NCI-H524 treated with DMSO at 0.1 percent for 48 hours (cell line): ENCODE measurements at places on chromosomes 2 and 18.

DNA sequence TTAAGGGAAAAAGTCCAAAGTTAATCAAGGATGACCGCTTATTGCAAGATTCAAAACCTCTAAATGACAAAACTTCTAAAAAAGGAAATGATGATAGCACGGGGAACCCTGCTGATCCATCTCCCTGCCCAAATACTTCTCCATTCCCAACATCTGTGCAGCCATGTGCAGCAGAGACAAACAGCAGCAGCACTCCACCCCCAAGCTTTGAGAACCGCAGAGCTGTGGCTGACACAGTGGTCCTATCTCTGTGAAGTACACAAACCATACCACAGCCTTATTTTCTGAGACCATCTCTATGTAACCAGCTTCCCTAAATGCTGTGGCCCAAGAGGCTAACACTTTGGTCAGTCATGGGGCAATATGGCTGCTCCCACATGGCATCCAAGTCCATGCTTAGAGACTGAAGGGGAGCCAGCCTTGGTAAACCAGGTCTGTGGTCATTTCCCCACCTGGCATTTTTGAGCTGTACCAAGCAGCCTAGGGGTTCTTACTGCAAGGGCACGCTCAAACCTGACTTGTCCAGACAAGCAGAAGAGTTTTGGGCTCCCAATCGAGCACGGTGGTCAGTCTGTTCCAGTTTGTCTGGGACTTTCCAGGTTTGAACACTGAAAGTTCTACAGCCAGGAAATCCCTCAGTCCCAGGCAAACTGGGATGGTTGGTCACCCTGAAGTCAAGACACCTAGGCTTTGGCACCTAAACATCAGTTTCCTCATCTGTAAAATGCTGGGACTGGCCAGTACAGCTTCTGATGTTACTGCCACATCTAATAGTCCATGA is 17.1 kb upstream of the NFE2L2 start:
- DNase-seq, result no peak

- no peak for DNase-seq
These were observed 1.0 kb downstream of the CHST10 start for GRCh38 chr2:100416397-100416934.

DNA sequence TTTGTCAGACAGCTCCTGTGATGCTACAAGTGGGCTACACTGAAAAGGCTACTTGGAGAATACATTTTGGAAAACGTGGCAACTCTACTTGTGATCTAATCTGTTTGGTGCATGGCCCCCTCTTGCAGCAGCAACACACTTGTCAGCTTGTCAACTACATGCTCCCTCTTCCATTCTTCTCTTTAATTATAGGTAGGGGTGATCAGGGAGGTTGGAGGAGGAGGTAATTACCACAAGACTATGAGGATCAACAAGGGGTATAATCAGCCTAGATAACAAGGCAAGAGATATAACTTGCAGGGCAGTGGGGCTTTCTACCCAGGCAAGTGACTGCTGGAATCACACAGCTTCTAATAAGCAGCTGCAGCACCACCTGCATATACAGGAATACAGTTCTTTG is 104.9 kb downstream of the ACVR1 start:
- no peak for DNase-seq

DNA sequence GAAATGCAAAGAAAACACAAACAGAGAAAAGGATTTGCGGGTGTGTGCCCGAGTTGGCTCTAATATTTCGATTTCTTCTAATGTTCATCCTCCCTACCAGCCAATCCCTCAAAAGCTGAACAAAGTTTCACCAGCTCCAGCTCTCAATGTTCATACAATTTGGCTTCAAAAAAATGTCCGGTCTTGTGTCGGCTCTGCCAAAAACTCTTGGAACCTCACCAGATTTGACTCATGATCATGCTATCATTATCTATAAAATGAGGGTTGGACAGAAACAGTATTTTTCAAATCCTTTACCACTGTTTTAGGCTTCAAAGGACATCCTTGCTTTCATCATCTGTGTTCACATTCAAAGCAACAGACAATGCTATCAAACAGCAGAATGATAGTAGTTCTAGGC is 88.2 kb downstream of the CRACDL start:
- no peak for DNase-seq

DNA sequence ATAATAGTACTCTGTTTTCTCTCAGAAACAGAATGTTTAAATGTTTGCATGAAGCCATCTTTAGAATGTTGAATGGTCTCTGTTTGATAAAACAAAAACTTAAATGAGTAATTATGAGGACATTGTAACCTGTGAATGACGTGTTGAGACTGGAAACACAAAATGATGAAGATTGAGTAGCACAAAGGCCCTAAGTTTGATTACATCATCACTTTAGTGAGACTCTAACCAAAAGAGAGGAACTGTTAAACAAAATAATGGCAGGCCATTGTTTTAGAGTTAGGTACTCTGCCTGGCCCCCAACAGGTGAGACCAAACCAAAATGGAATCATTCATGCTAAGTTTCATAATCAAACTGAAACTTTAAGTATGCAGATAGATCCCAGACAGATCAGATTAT is 1561.7 kb upstream of the SLC39A10 start:
- DNase-seq, result no peak

DNA sequence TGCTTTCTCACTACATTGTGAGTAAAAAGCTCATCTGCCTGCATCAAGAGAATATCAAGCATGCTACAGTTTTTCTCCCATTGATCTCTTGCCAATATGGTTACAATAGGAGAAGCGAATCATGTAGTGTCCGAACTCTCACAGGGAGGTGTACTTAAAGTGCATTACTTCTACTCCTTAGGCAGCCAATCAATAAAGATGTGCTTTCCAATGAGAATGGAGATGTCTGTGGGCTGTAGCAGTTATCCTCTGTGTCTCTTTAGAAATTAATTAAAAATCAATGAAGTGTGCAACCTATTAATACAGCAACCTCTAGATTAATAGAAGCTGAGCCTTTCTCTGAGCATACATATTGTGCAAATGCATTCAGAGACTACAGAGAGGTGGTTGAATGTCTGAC is 883.7 kb downstream of the CPS1 start:
- DNase-seq, result no peak
